A549 treated with CORT108297 at 1 μM for 4 hours (cell line): ENCODE measurements at places on chromosomes 7 and 10. TPM values are rescaled to one million over a fixed set of nuclear protein-coding genes. Genes with fewer than 3 reads are reported as not detected.

Gene DPYSL4
- total RNA-seq: 15.0 to 20.0 TPM (median 18.9 TPM) in 5 replicates

Gene GAD2
- not detected in 5 replicates for total RNA-seq

Gene UPK3B
- total RNA-seq: 10.2 to 19.3 TPM (median 18.6 TPM) in 5 replicates

Gene TMEM176A
- total RNA-seq: not detected in 5 replicates

Gene AHR
- total RNA-seq: 10.2 to 14.4 TPM (median 12.6 TPM) in 5 replicates

Gene FAM171A1
- 23.8 to 27.5 TPM (median 26.5 TPM) in 5 replicates for total RNA-seq

Gene PRLHR
- total RNA-seq: not detected in 5 replicates

Gene ZNF679
- not detected in 5 replicates for total RNA-seq

Gene PTF1A
- total RNA-seq: not detected in 5 replicates

Gene PRSS1
- total RNA-seq: not detected in 5 replicates

Gene VKORC1L1
- 28.2 to 32.7 TPM (median 31.8 TPM) in 5 replicates for total RNA-seq

Gene OR2A42
- total RNA-seq: not detected in 5 replicates

Gene COL1A2
- 0.01 to 0.08 TPM (median 0.07 TPM) in 3 of 5 replicates, not detected in the others for total RNA-seq

Gene OPN1SW
- not detected in 5 replicates for total RNA-seq

Gene FAM25G
- total RNA-seq: 1.1 to 1.8 TPM (median 1.5 TPM) in 3 of 5 replicates, not detected in the others

Gene BAMBI
- 13.1 to 17.1 TPM (median 15.0 TPM) in 5 replicates for total RNA-seq

Gene CLEC2L
- 0.08 to 0.13 TPM (median 0.11 TPM) in 5 replicates for total RNA-seq

Gene TMEM184A
- total RNA-seq: 10.0 to 15.2 TPM (median 14.8 TPM) in 5 replicates

Gene AVL9
- 23.1 to 32.3 TPM (median 28.2 TPM) in 5 replicates for total RNA-seq

Gene CDH23
- 1.8 to 2.8 TPM (median 2.5 TPM) in 5 replicates for total RNA-seq

Gene SPDYE8
- total RNA-seq: not detected in 5 replicates
